ENCODE measurements at places on chromosomes 5 and 9. TPM values are rescaled to one million over a fixed set of nuclear protein-coding genes. Genes with fewer than 3 reads are reported as not detected.

The PALM2AKAP2 gene
- 4.5 TPM for total RNA-seq

The HMMR gene
- 6.1 TPM for total RNA-seq

The SLC6A18 gene
- total RNA-seq = not detected

The HMCN2 gene
- 2.3 TPM for total RNA-seq

The NEURL1B gene
- 13.2 TPM for total RNA-seq

The MARCHF11 gene
- total RNA-seq = 1.6 TPM

The ARID3C gene
- total RNA-seq = 0.45 TPM

DNA sequence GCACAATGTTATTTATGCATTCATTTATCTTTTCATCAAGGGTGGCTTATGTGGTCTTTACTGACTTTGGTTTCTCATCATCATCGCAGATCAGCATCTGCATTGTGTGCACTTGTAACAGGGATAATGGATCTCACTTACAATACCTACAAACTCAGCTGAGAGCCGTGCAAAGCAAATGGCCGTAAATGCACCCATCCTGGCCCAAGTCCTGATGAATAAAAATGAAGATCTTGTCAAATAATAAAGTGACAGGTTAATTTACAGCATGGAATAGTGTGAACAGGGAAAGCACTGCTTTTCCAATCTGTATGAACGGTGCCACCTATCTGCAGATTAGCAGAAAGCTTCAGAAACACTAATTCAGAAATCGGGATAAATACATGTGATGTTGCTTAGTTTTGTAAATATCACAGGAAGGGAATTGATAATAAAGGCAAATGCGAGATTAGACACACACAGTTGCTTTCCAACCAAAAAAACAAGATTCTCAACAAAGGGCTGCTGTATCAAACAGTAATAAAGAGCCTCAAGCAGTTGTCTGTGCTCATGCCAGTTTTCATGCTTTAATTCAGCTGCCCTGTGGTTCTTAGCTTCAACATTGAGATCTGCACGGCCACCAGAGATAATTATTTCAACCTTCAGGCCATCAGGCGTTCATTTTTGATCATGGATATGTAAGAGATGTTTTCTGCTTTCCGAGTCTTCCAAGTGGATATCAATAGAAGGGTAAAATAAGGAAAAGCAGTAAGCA is 153.4 kb upstream of the POU5F2 start:
- DNase-seq = peak; percentile 12

GRCh38 chr5:40514976-40515375 is 164.7 kb upstream of the PTGER4 start:
- DNase-seq = no peak

- DNase-seq = no peak
Measured at GRCh38 chr5:74457876-74458275, 182.7 kb downstream of the ENC1 start.

DNA sequence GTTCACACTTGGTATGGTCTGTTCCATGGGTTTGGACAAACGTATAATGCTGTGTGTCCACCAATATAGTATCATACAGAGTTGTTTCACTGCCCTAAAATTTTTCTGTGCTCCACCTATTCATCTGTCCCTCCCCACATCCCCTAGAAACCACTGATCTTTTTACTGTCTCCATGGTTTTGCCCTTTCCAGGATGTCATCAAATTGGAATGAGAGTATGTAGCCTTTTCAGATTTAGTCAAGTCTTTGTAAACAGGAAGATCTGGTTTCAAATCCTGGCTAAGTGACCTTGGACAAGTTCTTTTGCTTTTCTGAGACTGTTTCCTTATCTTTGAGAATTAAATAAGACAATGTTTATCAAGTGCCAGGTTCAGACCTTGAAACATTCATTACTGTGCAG is 13.2 kb upstream of the LVRN start:
- no peak for DNase-seq

DNA sequence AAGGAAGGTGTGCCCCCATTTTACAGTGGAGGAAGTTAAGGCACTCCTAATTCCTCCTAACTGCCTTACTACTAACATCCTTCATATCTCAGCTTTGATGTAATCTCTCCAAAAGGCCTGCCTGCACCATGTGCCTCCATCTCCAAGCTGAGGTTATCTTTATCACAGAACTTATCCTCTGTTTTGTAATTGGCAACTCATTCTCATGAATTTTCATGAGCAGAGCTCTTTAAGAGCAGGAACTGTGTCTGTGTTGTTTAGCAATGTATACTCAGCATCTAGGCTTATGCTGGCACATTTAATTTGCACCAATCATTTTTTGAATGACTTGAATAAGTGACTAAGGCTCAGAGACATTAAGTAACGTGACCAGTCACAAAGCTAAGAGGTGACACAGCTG is 147.9 kb upstream of the VLDLR start:
- no peak for DNase-seq

DNA sequence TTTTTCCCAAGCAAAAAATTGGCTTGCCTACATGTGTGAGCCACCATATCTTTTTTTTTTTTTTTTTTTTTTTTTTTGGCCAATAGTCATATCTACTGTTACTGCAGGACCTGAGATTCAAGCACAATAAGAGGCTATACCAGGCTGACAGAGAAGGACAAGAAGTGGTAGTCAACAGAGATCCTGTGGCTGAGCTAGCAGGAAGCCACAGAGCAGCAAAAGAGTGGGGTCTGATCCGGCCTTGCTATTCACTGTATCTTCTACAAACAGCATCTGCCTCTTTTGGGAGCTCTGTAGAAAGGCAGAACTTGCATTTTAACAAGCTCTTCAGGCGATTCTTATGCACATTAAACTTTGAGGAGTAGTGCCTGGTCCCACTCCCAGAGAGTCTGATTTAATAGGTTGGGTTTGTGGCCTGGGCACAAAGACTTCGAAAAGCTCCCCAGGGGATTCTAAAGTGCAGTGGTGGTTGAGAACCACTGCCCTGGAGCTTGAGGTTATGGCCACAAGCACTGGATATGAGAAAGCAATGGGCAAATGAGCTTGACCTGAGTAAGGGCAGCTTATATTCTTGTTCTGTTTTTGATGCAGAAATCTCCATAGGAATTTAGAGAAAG is 162.8 kb downstream of the PIK3R1 start:
- DNase-seq = no peak

- no peak for DNase-seq
Measured at GRCh38 chr5:40651201-40651600, 28.5 kb upstream of the PTGER4 start.

DNA sequence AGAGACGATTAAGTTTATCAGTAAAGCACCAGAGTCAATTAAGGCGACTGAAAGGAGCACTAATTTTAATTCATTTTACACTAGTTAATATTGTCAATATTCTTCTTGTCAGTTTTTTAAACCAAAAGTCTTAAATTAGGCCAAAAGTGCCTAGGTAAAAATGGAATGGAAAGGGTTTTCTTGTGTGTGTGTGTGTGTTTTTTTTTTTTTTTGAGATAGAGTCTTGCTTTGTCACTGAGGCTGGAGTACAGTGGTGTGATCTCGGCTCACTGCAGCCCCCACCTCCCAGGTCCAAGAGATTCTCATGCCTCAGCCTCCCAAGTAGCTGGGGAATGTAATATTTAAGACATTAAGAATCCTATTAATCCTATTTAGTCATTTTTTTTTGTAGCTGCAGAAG is 3.1 kb upstream of the APC start:
- DNase-seq = no peak

DNA sequence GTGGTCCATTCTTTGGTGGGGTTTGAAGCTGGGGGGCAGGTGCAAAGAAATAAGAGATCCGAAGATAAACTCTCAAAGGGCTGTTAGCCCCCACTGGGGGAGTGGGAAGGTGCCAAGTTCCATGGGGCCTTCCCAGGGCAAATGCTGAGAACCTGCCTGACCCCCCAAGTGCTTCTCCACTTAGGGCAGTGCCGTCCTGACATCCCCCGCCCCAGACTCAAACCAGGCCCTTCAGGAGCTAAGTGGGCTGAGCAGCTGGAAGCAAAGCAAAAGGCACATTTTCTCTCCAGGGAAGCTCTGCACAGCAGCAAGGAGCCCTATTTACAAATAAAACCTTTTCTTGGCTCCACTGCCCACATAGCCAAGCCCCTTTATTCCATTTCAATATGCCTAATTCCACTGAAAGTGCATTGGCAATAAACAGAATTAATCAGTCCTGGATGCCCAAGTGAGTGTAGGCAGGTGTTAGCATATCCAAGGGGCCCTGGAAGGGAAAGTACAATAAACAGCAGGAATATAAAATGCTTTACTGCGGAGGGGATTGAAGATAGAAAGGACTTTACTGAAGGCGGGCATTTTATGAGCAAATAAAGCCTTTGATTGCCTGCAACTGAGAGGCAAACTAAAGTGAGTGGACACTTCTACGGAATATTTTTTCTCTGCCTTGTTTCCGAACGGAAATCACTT is 44.6 kb downstream of the WHRN start:
- DNase-seq = no peak

DNA sequence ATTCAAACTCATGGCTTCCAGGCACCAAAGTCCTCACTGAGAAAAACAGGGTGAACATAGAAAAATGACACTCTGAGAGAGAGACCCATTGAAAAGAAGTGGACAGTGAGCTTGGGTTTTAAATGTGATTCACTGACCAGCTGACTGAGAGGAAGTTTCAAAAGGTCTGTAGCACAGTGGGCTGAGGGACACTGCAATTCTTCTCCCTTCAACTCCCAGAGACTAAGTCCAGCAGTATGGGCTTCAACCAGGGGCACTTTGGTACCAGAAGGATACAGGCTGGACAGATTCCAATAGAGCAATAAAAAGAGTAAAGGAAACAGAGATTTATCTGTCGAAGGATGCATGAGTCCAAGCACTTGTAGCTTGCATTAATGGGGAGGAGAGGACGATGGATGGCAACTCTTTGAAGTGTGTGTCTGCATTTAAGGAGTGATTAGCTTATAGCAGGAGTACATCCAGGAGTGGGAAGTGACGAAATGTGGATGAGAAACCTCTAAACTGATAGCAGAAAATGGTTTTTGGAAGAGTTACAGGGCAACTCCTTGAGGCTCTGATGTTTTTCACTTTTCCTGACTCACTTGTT is 117.0 kb upstream of the ANKRD55 start:
- no peak for DNase-seq

DNA sequence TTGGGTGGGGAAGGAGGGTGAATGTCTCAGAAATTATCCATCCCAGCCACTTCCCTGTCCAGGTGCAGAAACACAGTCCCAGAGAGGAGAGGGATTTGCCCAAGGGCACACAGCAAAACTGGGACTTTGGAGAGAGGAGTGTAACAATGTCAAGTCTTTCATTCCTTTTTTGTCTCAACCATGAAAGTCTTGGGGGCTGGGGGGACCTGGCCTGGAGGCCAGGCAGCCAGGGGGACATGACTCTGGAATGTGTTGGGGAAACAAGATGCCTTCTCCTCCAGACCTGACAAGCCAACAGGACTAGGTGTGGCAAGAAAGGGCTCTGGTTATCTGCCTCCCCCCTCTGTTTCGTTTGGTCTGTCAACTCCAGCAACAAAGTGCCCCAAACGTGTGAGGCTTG is 13.9 kb upstream of the HAND1 start:
- no peak for DNase-seq

- no peak for DNase-seq
Measured at GRCh38 chr5:149282966-149283332, 11.3 kb downstream of the AFAP1L1 start.

DNA sequence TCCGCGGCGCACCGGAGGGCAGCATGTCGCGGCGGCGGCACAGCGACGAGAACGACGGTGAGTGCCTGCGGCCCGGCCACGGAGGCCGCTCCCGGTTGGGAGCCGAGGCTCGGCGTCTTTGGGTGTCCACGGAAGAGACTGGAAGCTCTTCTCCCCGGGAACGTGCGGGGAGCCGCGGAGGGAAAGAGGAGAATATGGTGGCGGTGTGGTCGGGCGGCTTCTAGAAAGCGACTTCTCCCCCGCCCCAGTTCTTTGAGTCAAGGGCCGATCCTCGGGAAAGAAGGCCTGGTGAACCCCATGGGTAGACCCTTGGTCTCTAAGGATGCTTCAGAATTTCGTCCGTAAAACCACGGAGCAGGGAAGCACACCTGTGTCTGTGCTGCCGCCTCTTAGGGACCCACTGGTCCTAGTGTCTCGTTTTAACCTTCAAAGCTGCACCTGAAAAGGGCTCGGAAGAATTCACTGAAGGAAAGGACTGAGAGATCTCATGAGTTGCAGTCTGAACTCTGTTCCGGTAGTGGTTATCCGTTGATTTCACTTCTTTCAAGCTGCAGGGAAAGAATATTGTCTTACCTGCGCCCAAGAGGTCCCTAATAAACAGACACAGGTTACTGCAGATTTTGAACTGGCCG is 354 bp downstream of the NCBP1 start:
- no peak for DNase-seq

GRCh38 chr5:136011414-136012001 is 17.3 kb upstream of the TGFBI start:
- DNase-seq = no peak

GRCh38 chr9:98951967-98952366 is 8.3 kb downstream of the COL15A1 start:
- DNase-seq = no peak

GRCh38 chr5:157516626-157517325 is 56.8 kb downstream of the NIPAL4 start:
- DNase-seq = no peak

DNA sequence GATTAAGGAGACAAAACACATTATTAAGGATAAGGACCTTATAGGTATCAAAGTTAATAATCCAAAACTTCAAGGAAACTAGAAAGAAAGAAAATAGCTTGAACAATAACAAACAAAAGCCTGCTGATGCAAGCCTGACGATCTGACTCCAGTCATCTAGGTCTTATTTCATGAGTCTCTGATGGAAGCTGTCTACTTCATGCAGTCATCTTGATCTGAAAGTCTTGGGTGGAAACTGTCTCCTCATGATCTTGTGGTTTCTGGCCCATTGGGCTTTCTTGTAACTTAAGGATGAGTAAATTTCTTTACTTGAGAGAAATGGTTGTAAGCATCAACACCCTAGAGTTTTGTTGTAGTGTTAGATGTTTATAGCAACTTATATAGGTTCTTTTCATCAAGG is 20.6 kb upstream of the PSIP1 start:
- DNase-seq = no peak

GRCh38 chr5:170307575-170308465 is 10.2 kb upstream of the LCP2 start:
- no peak for DNase-seq

DNA sequence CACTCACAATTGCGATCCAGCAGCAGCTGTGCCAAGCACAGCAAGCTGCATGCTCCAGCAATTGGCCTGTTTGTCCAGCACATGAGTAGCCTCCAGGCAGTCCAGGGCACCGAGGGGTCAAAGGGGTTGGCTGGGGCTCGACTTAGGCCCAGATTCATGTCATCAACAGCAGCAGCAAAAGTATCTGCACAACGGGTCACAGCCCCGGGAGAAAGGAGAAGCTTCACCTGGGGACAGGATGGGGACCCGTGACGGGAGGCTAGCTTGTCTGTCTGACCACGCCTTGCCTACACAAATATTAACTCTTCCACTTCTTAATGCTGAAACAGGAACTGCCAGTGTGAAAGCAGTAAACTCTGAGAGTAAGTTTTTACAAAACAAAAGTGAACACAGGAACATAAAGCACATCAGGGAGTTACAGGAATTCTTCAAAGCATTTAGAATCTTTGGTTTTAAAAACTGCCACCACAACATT is 191.2 kb downstream of the PIK3R1 start:
- DNase-seq = no peak

DNA sequence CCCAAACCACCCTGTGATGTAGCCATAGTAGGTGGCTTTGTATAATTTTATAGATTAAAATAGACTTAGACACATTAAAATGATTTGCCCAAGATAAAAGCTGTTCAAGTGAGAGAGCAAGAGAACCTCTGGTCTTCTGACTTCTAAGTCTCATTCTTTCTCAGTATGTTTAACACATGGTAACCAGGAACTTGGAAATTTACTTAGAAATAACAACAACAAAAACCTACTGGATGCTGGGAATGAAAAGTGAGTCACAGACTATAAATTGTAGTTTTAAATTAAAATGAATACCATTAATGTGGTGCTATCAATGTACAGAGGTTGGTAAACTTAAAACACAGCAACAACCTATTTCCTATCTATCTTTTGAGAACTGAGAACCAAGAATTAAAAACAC is 30.4 kb downstream of the HMGCR start:
- no peak for DNase-seq
